ENCODE measurements at places on chromosomes 12 and 14.
A peak's percentile ranks its signal among the peaks of the same experiment; 100 is the strongest.

- DNase-seq: no peak
Observed at GRCh38 chr12:93804392-93805179, 127.4 kb downstream of the CRADD start.

GRCh38 chr12:71626768-71627167 lies 36.9 kb downstream of the ZFC3H1 start:
- DNase-seq: no peak

DNA sequence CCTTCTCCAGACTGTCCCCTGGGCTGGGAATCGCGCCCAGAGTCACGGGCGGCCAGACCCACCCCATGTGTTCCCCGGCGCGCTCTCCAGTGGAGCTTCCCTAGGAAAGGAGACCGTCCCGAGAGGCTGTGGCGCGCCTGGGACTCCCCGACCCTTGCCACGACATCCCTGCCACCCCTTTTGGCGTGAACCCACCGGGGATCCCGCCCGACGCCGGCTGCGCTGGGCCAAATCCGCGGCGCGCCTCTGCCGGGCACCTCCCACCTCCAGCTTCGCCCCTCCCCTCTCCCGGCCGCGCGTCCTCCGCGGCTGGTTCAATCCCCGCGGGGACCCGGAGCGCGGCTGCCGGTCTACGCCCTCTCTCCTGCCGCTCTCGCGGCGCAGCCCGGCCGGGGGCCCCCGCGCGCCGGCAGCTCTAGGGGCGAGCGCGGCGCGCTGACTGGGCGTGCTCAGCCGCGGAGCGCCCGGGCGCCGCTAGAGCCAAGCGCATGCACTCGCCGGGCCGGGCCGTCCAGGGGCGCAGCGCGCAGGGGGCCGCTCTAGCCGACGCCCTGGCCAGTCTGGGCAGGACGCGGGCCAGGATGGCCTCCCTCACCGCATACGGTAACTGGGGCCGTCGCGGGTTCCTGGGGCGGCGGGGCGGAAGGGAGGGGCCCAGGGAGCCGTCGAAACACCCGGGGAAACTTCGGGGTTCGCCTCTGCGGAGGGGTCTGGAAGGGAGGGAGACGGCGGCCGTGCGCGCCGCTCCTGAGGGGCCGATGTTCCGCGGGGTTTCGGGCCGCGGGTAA lies 77.4 kb upstream of the ANO4 start:
- no peak for DNase-seq

- no peak for DNase-seq
Observed at GRCh38 chr14:89912667-89913211, 41.8 kb downstream of the EFCAB11 start.

DNA sequence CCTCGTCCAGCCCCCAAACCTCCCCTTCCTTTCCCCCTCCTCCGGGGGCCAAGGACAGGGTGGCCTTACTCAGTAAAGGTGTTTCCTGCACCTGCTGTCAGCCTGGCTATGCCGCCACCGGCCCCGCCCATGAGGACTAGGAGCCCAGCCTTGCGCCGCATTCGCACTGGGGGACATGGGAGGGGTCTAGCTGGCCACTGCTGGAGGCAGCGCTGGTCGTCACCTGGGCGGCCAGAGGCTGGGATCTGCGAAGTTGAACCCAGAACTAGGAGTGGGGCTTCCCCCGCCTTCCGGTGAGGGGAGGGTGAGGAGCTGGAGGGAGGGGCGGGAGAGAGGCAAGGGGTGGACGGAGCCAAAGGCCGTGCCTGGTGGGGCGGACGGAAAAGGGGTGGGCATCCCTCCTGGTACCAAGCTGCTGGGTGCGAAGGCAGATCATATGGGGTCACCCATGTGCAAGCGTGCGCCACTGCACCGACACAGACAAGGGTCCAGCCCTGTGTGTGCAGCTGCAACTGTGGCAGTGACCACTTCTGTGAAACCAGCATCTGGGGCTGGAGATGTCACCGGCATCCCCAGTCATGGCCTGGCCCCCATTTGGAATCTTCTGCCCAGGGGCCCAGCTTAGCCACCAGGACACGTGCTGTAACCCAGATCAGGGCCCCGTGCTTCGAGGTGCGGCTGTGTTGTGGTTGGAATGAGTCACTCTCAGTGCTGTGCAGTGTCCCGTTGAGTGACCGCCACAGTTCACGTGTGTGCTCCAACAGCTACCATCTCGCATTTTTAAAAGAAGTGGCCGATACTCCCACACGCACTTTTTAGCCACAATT lies 8.5 kb downstream of the AMN start:
- no peak for DNase-seq

DNA sequence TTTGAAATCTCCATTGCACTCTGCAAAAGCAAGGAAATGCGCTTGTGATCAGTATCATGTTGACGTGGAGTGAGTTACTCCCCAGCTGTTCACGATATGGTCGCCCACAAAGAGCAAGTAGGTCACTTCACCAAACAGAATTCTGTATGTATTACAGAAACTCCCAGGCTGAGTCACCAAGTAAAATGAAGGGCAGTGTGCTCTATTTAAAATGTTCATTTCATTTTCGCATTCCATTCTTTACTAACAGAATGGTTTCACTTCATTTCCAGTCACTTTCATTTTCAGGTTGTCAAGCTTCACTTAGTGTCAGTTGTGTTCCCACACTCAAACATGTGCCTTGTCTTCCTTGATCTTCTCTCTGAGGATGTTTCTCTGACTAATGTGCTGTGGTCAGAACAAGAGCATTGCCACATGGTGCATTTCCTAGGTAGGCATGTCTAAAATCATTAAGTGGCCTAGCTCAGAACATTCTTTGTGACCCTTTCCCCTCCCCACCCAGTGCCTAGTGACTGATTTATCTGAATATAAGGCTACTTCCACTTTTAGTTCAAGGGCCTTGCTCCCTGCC lies 391.2 kb downstream of the RAD51B start:
- DNase-seq: no peak

DNA sequence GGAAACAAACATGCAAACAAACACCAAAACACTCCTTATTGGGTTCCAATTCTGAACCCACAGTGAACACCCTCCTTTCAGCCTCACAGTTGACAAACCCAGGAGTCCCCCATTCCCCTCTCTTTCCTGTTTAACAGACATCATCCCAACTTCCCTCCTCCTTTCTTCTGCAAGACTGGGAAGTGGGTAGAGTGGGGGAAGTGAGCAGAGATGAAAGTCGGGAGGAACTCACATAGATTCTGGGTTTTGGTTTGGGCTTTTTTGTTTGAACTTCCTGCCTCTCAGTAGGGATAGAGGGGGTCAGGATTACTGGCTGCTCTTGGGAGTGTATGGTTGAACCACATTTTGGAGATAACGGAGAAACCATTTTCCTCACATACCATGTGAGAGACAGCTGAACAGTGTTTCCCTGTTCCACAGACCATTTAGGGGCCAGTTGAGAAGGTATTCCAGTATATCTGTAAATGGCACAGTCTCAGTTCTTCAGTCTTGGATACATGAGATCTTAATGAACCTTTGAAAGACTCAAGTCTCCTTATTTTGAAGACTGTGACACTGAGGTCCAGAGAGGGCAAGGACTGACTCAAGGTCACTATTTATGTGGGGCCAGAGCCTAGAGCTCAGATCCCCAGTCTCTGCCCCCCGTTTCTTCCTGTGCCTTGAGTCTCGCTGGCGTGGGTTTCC lies 3.9 kb upstream of the GPR84 start:
- DNase-seq: no peak

DNA sequence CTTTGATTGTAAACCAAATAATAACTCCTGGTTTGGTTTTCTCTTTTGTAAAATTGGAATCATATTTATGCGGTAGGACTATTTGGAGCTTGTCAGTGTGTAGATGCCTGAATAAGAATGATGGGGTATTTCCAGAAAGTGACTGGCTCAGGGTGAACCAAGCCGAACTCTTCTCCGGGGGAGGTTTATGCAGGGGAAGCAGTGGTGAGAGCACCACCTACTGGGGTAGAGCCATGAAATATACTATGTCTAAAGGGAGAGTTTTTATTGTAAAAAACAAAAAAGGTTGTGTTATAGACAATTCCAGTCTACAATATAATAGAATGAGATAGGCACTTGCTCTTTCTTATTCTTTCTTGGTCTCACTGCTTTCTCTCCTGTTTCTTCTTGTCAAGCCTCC lies 222.9 kb upstream of the SLC16A7 start:
- no peak for DNase-seq

DNA sequence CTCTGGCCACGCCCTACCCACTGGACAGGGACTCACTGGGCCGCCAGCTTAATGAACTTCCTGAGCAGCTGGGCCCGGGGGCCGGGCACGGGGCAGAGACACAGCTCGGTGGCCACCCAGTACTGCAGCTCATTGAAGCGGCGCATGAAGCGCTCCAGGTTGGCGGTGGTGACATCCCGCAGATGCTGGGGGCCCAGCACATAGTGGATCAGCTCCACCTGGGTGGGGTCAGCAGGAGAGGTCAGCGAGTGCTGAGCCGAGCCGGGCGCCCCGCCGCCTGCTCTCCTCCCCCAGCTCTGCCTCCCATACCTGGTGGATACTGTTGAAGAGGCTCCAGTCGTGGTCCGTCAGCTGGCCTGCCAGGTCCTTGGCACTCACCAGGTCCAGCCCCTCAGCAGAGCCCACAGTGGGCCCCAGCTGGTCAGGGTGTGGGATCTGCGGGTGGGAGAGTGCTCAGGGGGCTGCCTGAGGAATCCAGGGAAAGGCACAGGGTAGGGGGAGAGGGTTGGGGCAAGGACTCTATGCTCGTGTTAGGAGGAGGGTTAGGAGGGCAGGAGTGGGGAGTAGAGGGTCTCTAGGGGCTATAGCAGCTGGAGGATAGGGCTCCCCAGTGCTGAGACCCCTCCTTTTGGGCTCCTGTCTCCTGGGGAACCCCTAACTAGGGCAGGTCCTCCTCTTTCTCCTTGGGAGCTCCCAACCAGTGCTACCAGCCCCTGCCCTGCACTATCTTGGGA lies 15.5 kb upstream of the ENDOU start:
- no peak for DNase-seq

DNA sequence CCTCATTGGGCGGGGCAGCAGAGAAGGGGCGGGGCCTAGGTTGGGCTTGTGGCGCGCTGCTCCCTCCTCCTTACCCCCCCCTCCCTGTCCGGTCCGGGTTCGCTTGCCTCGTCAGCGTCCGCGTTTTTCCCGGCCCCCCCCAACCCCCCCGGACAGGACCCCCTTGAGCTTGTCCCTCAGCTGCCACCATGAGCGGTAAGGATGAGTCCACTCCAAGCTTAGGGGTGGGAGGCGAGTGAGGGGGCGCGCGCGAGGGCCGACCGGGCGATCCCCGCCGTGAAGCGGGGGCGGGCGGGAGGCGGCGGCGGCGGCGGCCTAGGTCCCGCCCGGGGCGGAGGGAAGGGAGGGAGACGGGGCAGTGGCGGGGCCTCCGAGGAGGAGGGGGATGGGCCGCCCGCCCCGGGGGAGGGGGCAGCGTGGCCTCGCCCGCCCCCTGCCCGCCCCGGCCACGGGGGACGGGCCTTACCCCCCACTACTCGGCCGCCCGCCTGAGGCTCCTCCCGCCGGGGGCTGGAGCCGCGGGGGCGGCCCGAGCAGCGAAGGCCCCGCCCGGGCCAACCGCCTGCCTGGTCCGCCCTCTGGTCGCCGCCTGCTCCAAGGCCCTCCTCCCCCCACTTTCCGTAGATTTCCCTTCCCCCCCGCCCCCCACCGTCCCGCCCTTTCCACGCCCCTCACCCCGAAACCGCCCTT lies at the start of gene SP1:
Gene SP1, plus strand, starts transcription at position 73 of the 690 bp plus-strand sequence. Its CDS starts 116 bp downstream, at position 189.
- DNase-seq: peak; percentile 99
